ENCODE measurements at places on chromosomes 11 and 22.

DNA sequence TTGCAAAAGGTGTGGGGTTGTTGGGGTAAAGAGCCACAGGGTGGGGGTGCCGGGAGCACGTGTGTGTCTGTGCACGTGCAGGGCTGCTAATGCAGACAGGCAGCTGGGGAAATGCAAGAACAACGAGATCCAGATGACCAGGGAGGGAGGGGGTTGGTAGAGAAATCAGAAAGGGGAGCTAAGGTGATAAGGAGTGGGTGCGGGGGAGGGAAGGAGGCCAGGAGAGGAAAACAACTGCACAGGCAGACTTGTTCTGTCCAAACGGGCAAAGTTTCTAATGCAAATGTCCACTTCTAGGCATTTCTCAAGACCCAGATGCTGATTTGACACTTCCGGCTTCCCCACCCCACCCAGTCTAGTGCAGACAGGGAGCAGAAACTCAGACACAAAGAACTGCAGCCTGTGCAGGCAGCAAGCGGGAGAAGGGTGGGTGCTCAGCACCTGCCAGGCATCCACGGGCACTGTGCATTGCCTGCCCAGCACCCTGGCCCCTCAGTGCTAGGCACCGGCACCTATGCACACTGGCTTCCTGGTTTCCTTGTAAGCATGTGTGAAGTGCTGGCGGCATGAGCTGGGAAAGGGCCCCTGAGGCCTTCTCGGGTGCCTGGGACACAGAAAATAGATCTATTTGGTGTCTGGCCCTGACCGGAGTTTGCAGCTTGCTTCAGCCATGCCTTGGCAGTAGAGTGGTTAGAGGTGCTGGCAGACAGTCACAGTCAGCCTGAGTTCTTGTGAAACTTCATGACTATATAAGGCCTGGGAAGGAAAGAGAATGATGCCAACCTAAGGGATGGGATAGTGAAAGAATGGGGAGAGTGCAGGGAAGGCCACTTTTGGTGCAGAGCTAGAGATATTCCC, 220.1 kb upstream of the SORL1-AS1 start:
- no peak for DNase-seq

- DNase-seq, result no peak
These were observed 269.6 kb downstream of the MN1 start for GRCh38 chr22:27531782-27532530.

DNA sequence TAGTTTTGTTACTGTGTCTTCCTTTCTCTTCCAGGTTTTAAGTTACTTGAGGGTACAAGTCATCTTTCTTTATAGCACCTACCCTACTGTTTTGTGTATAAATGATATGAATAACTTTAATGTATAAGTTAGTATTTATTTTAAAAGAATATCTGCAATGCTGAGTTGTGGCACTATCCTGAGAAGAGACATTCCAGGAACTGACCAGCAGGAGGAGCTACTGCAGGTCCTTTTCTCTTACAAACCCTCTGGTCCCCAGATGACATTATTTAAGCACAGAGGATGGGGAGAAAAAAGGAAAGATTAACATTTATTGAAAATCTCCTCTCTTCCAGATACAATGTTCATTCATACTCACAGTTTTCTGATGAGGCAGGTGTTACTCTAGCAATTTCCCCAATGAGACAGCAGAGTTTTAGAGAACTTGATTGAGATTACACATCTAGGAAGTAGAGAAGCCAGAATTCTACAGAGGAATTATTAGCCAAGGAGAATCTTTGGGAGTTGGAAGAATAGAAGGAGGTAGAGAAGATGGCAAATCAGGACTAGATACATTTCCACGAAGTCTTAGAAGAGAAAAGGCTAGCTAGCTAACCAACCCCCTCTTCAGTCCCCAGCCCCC, 541.2 kb upstream of the API5 start:
- no peak for DNase-seq

- DNase-seq, result no peak
These were observed 17.0 kb downstream of the KCNE3 start for GRCh38 chr11:74450318-74450717.

DNA sequence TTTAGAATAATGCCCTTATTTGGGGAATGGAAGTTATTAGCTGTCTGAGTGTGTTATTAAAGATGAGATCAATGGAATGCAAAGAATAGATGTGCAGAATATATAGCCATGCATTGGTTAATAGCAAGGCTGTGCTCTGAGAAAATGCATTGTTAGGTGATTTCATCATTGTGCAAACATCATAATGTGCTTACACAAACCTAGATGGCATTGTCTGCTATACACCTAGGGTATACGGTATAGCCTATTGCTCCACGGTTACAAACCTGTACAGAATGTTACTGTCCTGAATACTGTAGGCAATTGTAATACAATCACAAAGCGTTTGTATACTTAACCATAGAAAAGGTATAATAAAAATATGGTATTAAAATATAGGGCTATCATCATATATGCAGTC, 25.5 kb downstream of the SLC5A12 start:
- no peak for DNase-seq

DNA sequence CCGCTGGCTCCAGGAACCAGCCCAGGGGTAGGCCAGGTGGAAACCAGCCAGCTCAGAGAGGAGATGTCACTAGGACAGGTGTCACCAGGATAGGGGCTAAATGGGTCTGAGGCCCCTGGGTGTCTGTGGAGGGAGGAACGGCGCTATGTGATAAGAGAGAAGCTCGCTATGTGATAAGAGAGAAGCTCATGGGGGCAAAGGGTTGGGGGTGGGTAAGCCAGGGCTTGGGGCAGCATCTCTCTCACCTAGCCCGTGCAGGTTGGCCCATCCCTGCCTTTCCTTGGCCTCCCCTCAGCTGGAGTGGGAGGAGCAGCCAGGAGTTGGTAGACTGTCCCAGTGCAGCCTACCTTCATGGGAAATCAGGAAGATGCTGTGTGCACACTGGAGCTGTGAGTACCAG, 26.5 kb upstream of the SUSD2 start:
- no peak for DNase-seq

- no peak for DNase-seq
These were observed 16.6 kb downstream of the TRIM29 start for GRCh38 chr11:120121336-120121735.

DNA sequence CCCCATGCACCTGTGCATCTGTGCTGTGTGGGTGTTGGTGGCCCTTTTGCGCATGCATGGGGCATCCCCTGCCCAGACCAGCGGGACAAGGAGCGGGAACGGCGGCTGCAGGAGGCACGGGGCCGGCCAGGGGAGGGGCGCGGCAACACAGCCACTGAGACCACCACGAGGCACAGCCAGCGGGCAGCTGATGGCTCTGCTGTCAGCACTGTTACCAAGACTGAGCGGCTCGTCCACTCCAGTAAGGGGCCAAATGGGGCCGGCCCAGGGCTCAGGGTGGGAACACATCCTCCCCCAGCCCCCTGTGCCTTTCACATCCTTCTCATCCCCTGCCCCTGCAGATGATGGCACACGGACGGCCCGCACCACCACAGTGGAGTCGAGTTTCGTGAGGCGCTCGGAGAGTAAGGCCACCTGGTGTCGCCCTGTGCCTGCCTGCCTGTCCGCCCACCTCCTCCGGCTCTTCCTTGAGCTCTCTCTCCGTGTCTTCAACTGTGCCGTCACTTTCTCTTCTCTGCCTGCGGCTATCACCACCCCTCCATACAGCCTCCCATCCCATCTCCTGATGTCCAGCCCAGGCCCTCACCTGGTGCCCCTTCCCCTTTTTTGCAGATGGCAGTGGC, 10.6 kb downstream of the SELENOM start:
- DNase-seq, result no peak

GRCh38 chr11:60857378-60858232, 1.9 kb upstream of the PTGDR2 start:
- DNase-seq, result no peak

DNA sequence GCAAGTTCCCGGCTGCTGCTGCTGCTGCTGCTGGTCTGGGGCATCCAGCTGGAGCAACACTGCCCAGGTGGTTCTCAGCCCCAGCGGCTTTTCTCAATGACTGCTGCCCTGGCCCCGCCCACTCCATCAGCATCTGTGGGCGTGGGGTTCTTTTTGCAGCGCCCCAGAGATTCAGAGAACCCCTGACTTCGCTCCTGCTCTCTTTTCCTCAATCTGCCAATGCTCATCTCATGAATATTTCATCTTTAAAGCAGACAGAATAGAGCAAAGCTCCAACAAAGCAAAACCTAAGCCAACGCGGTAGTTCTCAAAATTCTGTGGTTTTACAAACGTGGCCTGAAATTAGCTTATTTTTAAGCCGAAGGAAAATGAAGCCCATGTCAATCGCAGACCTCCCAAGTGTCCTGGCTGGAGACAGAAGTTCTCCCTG, 363.6 kb downstream of the CTTN start:
- no peak for DNase-seq

DNA sequence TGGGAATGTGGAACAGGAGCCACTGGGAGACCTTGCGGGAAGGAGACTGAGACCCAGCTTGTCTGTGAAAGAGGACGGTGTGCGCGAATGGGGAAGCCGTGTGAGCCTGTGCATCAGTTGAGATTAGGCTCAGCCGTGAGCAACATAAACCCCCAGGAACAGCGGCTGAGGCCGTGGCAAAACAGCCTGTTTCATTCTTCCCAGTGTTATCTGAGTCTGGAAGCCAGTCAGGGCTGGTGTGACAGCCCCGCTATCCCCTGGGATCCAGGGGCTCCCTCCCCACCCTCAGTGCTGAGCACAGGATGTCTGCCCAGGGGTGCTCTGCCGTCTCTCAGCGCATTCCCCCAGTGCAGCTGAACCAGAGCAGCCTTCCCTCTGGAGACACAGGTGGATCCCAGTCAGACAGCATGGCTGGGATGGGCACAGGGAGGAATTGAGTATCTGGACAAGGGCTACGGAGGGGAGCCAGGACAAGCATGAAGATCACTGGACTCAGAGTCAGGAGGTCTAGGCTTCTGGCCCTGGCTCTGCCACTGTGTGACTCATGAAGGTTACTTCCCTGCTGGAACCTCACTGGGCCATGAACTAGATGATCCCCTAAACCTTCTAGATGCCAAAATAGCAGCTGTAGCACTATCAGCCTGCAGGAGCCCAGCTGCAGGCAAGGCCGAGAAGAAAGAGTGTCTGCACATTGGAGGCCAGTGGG, 8.6 kb downstream of the OAF start:
- no peak for DNase-seq

- no peak for DNase-seq
These were observed 21.5 kb downstream of the SHISAL1 start for GRCh38 chr22:44291265-44291664.

GRCh38 chr11:98561252-98561651, 459.5 kb upstream of the CNTN5 start:
- no peak for DNase-seq

- DNase-seq, result no peak
These were observed 142.1 kb downstream of the TRPC6 start for GRCh38 chr11:101441747-101442146.

DNA sequence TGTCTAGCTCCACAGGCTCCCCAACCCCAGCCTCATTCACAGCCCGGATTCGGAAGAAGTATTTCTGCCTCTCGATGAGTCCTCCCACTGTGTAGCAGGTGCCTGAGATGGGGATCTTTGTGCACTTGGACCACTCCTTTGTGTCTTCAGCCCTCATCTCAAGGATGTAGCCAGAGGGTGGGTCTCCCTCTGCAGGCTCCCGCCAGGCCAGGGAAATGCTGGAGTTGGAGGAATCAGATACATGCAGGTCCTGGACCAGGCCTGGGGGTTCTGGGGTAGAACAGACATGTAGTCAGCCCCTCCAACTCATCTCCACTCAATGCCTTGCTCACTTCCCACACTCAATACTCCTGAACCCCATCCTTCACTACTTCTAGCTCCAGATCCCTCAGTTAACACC, 10.8 kb downstream of the TMEM86A start:
- DNase-seq, result no peak

GRCh38 chr11:68141246-68142027, 20.2 kb upstream of the CHKA start:
- no peak for DNase-seq

DNA sequence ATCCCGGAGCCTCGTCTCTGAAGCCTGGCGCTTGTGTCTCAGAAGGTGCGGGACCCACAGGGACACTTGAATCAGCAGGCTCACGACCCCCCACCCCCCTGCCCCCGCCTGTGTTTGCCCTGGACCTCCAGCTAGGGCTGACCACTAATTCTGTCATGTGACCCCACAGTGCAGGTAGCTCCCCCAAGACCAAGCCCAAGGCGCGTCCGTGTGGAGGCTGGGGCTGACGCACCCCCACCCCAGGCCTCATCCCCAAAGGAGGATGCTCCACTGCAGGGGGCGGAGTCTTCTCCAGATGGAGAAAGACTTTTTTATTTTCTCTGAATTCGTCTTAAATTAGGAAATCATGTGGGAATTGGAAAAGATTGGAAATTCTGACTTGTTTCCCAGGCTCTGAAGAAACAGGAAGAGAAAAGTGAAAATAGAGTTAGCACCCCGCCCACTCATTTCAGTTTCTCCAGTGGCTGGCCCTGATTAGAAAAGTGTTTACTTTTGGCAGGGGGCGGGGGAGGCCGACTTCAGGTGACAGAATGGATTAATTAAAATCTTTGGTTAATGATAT, 1.0 kb upstream of the RELA start:
- peak; percentile 64 for DNase-seq

- no peak for DNase-seq
These were observed 12.2 kb downstream of the CBL start for GRCh38 chr11:119218141-119218878.

DNA sequence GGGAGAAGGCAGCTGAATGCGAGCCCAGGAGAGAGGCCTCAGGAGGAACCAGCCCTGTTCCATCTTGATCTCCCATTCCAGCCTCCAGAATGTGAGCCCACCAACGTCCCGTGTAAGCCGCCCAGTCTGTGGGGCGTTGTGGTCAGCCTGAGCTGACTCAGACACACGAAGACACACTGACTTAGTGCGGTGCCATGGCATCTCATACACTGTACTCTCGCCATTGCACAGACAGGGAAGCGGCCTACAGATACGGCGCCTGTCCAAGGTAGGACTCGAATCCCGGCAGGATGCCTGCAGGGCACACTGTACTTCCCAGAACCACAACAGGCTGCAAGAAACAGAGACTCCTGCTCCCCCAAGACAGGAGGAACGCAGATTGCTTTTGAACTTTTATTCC, 179.6 kb downstream of the CTTN start:
- DNase-seq, result no peak

- no peak for DNase-seq
These were observed 28.5 kb downstream of the RSPH14 start for GRCh38 chr22:23113067-23113846.

DNA sequence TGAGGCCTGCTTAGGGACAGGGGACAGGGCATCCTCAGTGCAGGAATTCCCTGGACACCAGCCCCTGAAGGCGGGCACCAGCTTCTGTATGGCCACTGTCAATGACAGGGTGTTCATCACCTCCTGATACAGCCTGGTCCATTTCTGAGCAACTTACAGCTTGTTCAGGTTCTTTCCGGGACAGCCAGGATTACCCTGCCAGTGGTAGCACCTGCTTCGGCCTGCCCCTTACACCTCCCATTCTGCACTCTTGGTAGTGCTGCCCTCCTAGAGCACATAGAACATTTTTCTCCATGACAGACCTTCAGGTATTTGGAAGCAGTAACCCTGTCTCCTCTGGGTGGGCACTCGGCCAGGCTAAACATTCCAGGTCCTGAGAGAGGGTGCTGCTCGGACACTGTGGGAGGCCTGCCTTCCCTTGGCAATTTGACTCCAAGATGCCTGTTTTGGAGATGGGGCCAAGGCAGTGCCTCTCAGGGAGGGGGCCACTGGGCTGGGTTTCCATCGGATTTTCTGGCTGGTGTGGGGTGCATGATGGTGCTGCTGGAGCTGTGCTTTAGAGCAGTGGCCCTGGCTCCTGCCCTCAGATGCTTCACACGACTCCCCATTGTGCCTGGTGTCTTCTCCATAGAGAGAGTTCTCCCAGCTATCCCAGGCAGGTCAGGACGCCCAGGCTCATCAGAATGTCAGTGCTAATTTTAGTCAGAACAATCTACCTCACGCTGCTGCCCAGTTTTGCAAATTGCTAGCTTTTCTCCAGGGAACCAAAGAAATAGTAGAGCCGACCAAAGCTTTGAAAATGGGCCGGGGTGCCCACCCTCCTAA, 1.2 kb downstream of the GAL3ST3 start:
- no peak for DNase-seq
